ENCODE measurements at places on chromosomes 5 and 9. TPM values are rescaled to one million over a fixed set of nuclear protein-coding genes. Genes with fewer than 3 reads are reported as not detected.

DNA sequence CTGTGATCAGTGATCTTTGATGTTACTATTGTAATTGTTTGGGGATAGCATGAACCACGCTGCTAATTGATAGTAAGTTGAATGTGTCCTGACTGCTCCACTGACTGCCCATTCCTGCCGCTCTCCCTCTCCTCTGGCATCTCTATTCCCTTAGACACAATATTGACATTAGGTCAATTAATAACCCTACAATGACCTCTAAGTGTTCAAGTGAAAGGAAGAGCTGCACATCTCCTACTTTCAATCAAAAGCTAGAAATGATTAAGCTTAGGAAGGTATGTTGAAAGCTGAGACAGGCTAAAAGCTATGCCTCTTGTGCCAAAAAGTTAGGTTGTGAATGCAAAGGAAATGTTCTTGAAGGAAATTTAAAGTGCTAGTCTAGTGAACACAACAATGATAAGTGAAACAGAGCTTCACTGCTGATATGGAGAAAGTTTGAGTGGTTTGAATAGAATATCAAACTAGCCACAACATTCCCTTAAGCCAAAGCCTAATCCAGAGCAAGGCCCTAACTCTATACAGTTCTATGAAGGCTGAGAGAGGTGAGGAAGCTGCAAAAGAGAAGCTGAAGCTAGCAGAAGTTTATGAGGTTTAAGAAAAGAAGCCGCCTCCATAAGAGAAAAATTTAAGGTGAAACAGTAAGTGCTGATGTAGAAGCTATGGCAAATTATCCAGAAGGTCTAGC lies 12.9 kb downstream of the CLINT1 start:
- peaks cover 10% of the 10 kb centered on the region for H3K36me3 ChIP-seq
- DNase-seq, result no peak
- no peak overlapping the region for H3K4me3 ChIP-seq
- no peak overlapping the region for H3K27ac ChIP-seq
- H3K27me3 ChIP-seq, result no peaks in the 10 kb centered on the region

GRCh38 chr9:114525513-114525912 lies 20.2 kb upstream of the WHRN start:
- DNase-seq, result no peak
- no peaks in the 10 kb centered on the region for H3K4me1 ChIP-seq
- no peak overlapping the region for H3K4me3 ChIP-seq
- no peak overlapping the region for H3K27ac ChIP-seq
- no peaks in the 10 kb centered on the region for H3K36me3 ChIP-seq

DNA sequence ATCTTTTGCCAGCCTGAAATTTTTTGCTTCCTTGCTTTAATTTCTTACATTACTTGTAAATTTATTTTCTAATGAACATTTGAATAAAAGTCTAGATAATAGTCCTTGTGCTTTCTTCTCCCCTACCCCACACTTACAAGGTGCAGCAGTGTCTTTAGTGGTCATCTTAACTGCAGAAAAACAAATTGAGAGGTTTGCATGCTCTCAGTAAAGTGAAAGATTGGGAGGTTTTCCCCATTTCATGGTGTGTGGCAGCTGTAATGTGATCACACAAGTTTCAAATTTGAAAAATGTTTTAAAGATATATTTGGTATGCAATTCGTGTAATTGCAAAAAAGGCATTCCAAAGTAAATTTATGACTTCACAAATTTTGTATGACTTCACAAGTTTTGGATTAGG lies 14.7 kb downstream of the APC start:
- H3K4me3 ChIP-seq, result no peak overlapping the region
- no peaks in the 10 kb centered on the region for H3K36me3 ChIP-seq
- H3K4me1 ChIP-seq, result no peaks in the 10 kb centered on the region

DNA sequence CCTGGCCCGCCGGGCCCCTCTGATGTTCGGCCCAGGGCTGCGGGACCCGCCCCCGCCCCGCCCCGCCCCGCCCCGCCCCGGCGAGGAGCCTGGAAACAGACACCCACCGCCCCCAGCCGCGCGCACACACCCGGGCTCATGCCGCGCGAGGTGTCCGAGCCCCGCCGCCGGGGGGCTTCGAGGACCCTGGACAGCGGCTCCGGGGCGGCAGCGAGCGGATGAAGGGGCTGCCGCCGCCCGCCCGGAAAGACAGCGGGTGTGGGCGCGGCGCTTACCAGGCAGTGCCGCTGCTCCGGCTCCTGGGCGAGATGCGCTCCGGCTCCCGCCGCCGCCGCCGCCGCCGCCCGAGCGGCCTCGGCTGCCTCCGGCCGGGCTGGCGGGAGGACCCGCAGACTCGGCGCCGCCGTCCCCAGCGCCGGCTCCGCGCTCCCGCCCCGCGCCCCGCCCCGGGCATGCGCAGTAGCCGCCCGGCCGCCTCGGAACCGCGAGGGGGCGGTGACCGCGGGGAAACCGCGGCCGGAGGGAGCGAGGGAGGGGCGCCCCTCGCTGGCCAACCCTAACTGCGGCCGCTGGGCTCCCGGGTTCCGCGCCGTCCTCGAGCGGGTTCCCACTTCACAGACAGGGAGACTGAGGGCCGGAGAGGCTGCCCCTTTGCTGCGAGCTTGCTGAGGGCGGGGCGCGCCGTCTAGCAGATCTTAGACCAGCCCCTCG lies at the start of gene GPRIN1:
Gene GPRIN1 (minus strand): TSS at position 433 of the 711 bp plus-strand sequence. CDS start 10,322 bp downstream, outside the sequence.
- peak; percentile 39 for DNase-seq
- peaks cover 5% of the 10 kb centered on the region for H3K27me3 ChIP-seq
- no peaks in the 10 kb centered on the region for H3K36me3 ChIP-seq
- H3K4me3 ChIP-seq, result no peak within 1 kb of the TSS
- peaks cover 4% of the 10 kb centered on the region for H3K4me1 ChIP-seq

DNA sequence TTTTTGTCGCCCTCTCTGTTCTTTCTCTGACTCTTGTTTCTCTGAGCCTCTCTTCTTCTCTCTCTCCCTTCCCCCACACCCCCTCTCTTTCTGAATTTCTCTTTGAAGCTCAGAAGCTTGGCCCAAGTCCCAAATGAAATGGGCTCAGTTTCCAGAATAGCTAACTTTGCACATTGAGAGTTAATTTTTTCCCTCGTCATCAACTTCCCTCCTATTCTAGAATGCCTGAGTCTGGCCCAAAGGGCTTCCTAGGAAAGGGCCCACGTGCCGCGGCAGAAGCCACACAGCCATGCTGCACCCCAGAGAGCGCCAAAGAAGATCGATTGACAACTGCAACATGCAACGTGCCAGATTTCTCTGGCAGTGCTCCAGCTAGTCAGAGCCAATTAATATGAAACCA lies 588.8 kb upstream of the KLF4 start:
- no peak overlapping the region for H3K27ac ChIP-seq
- no peak overlapping the region for H3K4me3 ChIP-seq
- no peaks in the 10 kb centered on the region for H3K4me1 ChIP-seq
- DNase-seq, result no peak

- H3K27me3 ChIP-seq, result no peaks in the 10 kb centered on the region
- H3K36me3 ChIP-seq, result peaks cover 14% of the 10 kb centered on the region
- H3K4me1 ChIP-seq, result no peaks in the 10 kb centered on the region
- H3K4me3 ChIP-seq, result no peak overlapping the region
- H3K27ac ChIP-seq, result no peak overlapping the region
Observed at GRCh38 chr5:146254223-146254622, 50.8 kb downstream of the RBM27 start.

GRCh38 chr5:54458221-54458620 lies 2.7 kb downstream of the HSPB3 start:
- DNase-seq, result no peak
- no peak overlapping the region for H3K27ac ChIP-seq
- H3K4me3 ChIP-seq, result no peak overlapping the region
- no peaks in the 10 kb centered on the region for H3K4me1 ChIP-seq
- no peaks in the 10 kb centered on the region for H3K27me3 ChIP-seq

DNA sequence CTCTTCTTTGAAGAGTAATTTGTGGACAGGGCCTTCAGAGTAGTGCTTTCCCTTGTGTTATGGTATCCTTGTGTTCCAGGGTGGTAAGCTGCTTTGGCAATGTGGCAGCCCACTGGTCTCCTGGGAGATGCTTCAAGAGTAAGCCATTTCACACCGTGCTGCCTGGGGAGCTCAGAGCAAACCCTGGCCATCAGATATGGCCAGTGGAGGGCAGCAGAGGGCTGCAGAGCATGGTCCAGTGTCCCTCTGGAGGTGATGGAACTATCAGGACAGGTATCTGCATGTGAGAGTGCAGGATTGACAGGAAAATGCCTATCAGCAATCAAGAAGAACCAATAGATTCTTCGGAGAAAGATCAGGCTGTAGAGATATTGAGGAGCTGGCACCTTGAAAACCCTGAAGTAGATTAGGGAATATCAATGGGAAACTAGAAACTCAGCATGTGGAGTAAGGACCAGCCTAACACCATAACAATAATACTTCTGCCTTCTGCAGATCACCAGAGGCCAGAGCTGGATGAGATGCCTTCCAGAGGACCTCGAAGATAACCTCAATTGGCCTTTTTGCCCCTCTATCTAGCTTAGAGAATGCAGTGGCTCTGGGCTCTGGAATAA lies 90.8 kb downstream of the PLPPR1 start:
- H3K4me1 ChIP-seq, result no peaks in the 10 kb centered on the region
- no peaks in the 10 kb centered on the region for H3K27me3 ChIP-seq
- DNase-seq, result no peak
- H3K36me3 ChIP-seq, result no peaks in the 10 kb centered on the region
- no peak overlapping the region for H3K27ac ChIP-seq

GRCh38 chr5:127011153-127011552 lies 19.2 kb downstream of the MARCHF3 start:
- H3K4me1 ChIP-seq, result peaks cover 18% of the 10 kb centered on the region
- no peaks in the 10 kb centered on the region for H3K36me3 ChIP-seq
- H3K27me3 ChIP-seq, result no peaks in the 10 kb centered on the region
- DNase-seq, result no peak
- no peak overlapping the region for H3K4me3 ChIP-seq
- no peak overlapping the region for H3K27ac ChIP-seq

DNA sequence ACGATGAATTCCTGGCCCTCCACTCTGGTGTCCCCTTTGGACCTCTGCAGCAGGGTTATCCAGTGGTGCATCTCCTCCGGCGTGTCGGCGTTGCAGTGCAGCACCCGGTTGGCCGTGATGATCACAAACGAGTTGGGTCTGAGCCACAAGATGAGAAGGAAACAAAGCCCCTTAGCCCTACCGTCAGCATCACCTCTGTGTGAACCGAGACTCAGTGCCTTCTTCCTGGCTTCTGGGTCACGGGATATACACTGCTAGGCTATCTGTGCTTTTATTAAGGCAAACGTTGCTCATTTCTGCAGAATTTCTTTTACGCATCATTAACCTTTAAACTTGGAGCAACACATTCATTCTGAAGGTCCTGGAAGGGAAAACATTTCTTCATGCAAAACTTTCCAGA lies 65.1 kb upstream of the RETREG1 start:
- no peaks in the 10 kb centered on the region for H3K4me1 ChIP-seq
- DNase-seq, result no peak
- H3K4me3 ChIP-seq, result no peak overlapping the region
- no peaks in the 10 kb centered on the region for H3K36me3 ChIP-seq

DNA sequence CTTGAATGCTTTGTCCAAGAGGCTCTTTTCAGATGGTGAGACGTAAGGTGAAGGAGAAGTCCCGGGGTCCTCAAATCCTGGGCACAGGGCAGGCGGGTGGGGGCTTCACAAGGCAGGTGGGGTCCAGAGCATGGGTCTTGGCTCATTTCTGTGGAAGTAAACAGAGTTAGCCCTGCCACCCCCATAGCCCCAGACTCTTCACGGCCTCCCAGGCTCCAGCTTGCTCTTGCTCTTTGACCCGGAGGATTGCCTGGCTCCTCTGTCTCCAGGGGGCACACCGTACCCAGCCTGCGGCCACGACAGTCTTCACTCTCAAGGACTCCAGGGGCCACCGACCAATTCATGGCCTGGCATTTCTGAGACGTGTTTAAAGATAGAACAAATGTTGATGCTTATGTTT lies 28.8 kb upstream of the POMT1 start:
- H3K4me3 ChIP-seq, result no peak overlapping the region
- peaks cover 96% of the 10 kb centered on the region for H3K36me3 ChIP-seq
- no peaks in the 10 kb centered on the region for H3K4me1 ChIP-seq
- H3K27ac ChIP-seq, result no peak overlapping the region

GRCh38 chr5:135220394-135221186 lies 178.4 kb downstream of the MACROH2A1 start:
- H3K4me1 ChIP-seq, result no peaks in the 10 kb centered on the region
- H3K27me3 ChIP-seq, result no peaks in the 10 kb centered on the region
- H3K36me3 ChIP-seq, result no peaks in the 10 kb centered on the region
- H3K27ac ChIP-seq, result no peak overlapping the region

GRCh38 chr9:91930475-91930874 lies 19.6 kb downstream of the ROR2 start:
- H3K27ac ChIP-seq, result no peak overlapping the region
- H3K27me3 ChIP-seq, result no peaks in the 10 kb centered on the region
- H3K36me3 ChIP-seq, result no peaks in the 10 kb centered on the region
- H3K4me3 ChIP-seq, result no peak overlapping the region

- DNase-seq, result no peak
- H3K27ac ChIP-seq, result no peak overlapping the region
- no peaks in the 10 kb centered on the region for H3K36me3 ChIP-seq
- H3K4me1 ChIP-seq, result no peaks in the 10 kb centered on the region
- no peaks in the 10 kb centered on the region for H3K27me3 ChIP-seq
Observed at GRCh38 chr5:58998544-58998943, 415.7 kb downstream of the RAB3C start.

DNA sequence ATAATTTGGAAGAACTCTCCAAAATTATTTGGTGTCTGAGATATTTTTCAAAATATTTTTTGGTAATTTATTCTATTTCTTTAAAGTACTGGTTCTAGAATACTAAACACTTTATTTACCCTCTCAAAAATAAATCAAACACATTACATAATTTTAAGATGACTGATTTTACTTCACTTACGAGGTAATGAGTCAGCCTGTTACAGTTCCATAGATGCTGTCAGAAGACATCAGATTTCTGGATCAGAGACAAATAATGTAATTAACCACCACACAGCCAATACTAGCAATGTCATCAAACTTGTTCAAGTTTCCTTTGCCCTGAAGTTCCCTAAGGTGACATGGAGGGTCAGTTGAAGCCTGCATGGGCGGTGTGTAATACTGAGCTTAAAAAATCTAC lies 106.1 kb upstream of the CDH9 start:
- no peaks in the 10 kb centered on the region for H3K4me1 ChIP-seq
- H3K4me3 ChIP-seq, result no peak overlapping the region
- H3K27me3 ChIP-seq, result no peaks in the 10 kb centered on the region
- no peaks in the 10 kb centered on the region for H3K36me3 ChIP-seq
- no peak for DNase-seq

- no peaks in the 10 kb centered on the region for H3K4me1 ChIP-seq
- H3K27ac ChIP-seq, result no peak overlapping the region
- H3K27me3 ChIP-seq, result no peaks in the 10 kb centered on the region
- H3K36me3 ChIP-seq, result no peaks in the 10 kb centered on the region
- H3K4me3 ChIP-seq, result no peak overlapping the region
Observed at GRCh38 chr9:37331871-37332270, 90.6 kb upstream of the GRHPR start.

ELAVL2 gene
- polyA plus RNA-seq, result not detected

MLANA gene
- 0.97 TPM for polyA plus RNA-seq

CDH9 gene
- not detected for polyA plus RNA-seq

PCDHAC1 gene
- not detected for polyA plus RNA-seq

DPH7 gene
- 29.7 TPM for polyA plus RNA-seq

ETF1 gene
- polyA plus RNA-seq, result 19.0 TPM

PCDHGB1 gene
- polyA plus RNA-seq, result not detected

AQP7 gene
- polyA plus RNA-seq, result not detected
